ENCODE measurements at places on chromosomes 7 and 10.

DNA sequence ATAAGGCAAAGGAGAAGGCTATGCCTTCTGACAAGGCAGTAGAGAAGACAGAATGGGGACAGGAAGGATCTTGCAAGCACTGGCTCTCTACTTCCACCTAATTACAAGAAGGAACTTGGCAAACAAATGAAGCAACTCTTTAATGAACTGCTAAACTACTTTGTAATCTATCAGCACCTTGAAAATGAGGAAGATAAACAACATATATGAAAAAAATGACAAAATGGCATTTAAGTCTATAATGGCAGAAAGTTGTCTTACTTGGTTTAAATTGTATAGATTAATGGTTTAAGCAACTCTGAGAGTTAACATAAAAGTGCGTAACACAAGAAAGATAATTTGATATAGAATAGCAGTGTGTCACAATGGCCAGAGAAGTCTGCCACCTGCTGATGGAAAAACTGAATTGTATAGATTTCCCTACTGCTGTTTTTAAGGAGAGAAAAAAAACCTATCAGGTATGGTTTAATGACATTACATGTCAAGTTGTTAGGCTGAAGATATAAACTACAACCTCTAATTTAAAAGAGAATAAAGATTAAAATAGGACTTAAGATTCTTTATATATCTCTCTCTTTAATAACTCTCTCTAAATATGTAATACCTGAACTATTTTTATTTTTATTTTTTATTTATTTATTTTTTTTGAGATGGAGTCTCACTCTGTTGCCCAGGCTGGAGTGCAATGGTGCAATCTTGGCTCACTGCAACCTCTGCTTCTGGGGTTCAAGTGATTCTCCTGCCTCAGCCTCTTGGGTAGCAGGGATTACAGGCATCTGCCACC lies 11.8 kb downstream of the NT5C3A start:
- DNase-seq: peak; percentile 33

- peak; percentile 63 for DNase-seq
Measured at GRCh38 chr10:92688927-92689662, 660 bp upstream of the HHEX start.

DNA sequence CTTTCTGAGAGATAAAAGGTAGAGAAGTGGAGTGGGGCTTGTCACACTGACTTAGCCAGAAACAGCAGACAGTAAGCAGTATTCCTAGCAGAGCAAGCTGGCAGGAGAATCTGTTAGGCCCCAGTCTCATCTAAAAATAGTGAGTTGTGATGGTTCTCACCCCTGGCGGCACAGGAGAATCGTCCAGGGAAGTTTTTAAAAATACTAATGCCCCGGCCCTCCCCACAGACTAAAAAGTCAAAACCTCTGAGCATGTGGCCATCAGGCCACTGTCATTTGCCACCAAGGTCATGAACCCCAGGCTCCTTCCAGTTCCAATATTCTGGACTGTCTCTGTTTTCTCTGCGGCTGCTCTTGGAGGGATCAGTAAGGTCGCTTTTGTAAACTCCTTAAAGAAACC lies 34.0 kb downstream of the LYZL1 start:
- DNase-seq: no peak

DNA sequence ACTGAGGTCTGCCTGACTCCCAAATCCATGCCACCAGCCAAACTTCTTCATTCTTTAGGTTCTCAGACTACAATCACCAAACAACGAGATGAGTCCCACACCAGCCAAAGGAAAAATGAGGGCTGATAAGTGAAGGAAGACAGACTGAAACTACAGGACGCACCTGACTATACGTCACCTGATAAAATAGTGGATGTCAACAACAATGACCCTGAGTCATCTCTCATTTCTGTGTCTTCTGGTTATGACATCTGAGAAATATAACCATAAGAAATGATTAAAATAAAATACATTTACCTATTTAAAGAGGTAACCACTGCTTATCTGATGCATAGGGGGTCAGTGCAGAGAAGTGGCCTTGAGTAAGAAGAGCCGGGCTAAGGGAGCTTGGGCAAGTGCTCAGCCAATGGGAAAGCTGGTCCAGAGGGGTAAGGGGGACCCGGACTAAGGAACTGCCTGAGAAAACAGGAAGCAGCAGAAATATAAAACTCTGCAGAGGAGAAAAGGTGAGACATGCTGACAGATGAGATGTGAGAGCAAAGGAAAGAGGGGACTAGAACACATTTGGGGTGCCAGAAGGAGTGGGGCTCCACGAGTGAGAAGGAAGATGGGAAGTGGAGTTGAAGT lies 51.8 kb downstream of the HIPK2 start:
- DNase-seq: no peak

- no peak for DNase-seq
Measured at GRCh38 chr10:101402711-101403110, 48.7 kb downstream of the BTRC start.

- DNase-seq: peak; percentile 62
Measured at GRCh38 chr7:150356265-150356897, 12.2 kb upstream of the REPIN1 start.

DNA sequence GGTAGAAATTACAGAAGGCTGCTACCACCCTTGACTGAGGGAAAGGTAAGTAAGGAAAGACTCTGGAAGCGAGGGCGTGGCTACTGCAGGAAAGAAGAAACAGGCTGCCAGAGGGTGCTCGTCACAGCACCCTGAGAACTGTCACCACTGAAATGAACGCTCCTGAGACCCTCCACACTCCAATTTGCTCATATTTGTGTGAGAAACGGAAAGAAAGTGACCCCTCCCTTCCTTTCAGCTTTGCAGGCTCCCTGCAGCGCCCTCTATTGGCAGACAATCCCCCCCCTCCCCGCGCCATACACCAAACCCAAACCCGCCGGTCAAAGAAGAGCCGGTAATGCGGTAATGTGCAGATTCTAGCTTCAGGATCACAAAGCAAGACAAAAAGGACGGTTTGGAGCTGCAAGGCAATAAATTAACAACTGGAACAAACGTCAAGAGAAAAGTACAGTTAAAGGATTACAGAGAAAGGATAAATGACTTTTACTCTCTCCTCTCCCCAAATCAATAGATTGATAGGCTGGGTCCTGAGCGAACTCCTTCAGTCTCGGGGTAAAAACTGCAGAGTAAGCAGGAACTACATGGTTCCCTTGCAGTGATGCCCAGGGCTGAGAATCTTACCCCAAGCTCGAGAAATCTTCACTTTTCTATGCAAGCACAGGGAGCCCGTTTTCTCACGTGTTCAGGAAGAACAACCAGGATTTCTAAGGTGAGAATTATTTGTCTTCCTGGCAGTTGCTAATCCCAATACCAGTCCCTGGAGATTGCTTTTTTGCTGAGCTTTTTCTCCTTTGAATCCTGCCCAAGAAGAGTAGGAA lies 47.6 kb downstream of the STEAP1B start:
- DNase-seq: peak; percentile 81

GRCh38 chr7:81775560-81775959 lies 5.7 kb upstream of the HGF start:
- no peak for DNase-seq

DNA sequence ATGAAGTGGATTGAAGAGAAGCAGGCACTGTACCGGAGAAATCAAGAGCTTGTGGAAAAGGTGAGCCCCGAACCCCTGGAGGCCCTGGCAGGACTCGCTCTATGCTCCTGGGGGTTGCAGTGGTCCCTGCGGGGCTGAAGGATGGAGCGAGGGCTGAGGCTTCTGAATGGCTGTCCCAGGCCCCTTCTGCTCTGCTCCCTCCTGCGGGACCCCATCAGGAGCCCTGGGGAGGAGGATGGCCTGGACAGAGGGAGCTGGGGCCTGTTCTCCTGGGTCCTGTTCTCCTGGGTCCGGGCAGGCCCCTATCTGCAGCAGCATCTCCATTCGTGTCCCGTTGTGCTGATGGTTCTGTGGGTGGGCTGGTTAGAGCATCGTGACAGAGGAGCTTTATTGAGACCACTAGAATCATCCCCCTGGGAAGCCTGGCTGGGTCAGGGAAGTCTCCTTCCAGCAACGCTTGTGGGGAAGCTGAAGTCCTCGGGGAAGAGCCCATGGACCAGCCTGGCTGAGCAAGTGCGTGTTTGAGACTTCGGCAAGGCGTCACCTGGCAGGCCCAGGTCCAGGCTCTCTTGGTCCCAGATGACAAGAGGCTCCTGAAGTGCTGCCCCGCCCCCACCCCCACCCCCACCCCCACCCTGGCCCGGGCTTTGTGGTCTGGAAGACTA lies 41.1 kb upstream of the DPYSL4 start:
- DNase-seq: no peak

DNA sequence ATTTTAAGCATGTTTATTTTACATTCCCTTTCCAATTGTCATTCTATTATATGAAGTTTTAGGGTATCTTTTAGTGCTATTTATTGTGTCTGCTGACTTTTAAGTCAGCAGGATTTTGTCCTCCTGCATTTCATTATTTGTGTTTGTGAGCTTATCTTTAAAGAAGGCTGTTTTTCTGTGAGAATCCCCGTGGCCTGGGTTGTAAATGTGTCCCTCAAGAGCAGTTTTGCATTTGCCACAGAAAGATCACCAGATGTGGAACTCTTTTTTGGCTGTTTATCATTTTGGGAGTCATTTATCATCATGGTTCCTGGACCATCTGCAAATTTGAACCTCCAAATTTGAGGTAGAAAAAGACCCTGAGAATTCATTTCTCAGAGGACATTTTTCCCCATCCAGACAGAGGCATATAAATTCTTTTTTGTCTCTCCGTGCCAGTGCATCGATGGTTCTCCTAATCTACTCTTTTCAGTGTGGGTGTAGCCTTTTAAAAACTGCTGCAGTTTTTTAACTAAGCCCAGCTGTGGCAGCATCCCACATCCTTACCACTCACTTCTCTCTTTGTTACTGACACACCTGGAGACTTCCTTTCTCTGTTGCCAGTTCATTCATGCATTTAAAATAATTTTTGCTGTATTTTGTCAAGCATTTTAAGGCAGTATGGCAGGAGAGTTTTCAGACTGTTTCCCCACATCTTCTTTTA lies 20.1 kb upstream of the MTURN start:
- no peak for DNase-seq

GRCh38 chr7:106604303-106604924 lies 56.5 kb downstream of the CCDC71L start:
- no peak for DNase-seq

DNA sequence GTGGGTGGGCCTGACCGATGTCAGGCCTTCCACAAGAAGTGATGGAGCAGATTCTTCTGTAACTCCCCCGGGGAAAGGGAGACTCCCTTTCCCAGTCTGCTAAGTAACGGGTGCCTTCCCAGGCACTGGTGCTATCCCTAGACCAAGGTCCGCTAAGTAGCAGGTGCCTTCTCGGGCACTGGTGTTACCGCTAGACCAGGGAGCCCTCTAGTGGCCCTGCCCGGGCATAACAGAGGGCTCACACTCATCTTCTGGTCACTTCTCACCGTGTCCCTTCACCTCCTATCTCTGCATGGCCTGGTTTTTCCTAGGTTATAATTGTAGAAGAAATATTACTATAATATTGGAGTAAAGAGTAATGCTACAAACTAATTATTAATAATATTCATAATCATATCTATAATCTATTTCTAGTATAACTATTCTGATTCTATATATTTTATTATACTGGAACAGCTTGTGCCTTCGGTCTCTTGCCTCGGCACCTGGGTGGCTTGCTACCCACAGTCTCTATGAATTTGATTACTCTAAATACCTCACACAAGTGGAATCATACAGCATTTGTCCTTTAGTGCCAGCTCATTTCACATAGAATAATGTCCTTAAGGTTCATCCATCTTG lies 1378.7 kb downstream of the XPNPEP1 start:
- DNase-seq: peak; percentile 83

DNA sequence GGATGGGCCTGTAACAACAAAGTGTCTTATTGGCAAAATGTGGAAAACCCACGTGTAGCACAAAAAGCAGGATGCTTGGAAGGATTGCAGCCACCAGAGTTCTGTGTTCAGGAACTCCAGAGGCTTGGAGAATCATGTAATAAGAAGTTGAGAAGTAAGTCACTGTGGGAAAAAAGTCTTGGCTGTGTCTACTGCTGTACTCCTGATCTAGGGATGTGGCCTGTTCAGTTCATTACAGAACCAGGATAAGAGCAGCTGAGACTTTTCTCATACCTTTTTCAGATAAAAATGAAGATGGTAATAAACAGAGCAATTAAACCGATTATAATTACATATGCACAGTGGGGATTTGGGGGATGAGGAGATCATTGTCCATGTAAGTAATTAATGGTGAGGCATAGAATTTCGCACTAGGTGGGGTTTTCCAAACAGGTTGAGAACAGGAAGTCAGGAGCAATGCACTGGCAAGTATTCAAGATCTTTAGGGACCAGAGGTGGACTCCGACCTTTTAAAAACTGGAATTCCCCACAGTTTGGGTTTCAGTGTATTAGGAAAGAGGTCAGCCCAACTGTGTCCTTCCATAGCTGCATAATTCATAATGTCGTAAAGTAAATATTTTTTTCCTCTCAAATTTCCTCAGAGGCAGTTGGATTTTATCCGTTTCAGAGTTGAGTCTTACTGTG lies 281.7 kb downstream of the FRMD4A start:
- DNase-seq: no peak

DNA sequence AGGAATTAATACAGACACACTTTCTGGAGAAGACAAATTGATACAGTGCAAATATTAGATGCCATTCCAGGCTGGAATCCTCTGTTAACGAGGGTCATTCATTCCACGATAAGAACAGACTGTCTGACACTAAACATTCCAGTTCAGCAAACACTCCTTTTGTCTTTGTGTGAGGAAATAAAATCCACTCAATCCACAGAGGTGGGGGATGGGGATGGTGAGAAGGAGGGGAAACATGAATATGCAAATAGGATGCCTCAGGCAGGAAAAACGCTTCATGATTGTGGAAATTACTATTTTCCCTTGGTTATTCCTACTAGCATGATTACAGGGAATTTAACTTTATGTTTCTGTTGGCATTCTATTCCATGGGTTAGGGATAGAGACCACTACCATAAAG lies 196.9 kb upstream of the CDCA7L start:
- no peak for DNase-seq

GRCh38 chr7:121329191-121330052 lies 622 bp downstream of the WNT16 start:
- peak; percentile 79 for DNase-seq

DNA sequence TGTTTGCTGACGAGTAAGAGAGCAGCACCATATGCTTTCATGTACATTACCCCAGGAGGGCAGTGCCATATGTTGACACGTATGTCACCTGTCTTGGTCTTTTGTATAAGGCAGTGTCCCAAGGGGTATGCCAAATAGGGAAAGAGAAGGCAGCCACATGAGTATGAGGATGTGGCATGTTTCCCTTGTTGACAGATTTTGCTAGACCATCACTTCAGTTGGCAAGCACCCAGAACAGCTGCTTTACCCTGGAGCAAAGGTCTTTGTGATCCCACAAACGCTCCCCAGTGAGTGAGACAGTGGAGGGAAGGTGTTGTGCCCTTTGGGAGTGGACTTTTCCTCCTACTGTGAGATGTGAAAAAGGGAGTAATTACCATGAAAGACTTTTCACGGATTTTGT lies 350.1 kb downstream of the ETV1 start:
- DNase-seq: no peak

- DNase-seq: no peak
Measured at GRCh38 chr7:1021366-1021765, 23.0 kb upstream of the GPR146 start.

DNA sequence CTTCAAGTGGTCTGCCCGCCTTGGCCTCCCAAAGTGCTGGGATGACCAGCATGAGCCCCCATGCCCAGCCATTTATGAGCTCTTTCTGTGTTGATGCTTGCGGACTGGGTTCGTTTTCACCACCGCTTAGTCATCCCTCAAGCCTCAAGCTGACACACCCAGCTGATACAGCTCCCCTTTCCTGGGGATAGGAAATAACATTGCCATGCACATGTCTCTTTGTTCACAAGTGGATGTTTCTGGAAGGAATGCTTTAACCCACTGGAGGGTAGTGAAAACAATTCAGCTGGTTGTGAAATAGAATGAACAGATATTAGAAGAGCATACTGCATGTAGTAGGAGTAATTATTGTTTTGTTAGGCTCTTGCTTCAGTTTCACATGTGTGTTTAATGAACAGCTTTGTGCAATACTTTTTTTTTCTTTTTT lies 8.5 kb upstream of the METTL27 start:
- DNase-seq: no peak

Data from neural progenitor cell (in vitro differentiated cells).